Naive thymus-derived CD8-positive, alpha-beta T cell (primary cell): ENCODE measurements at places on chromosomes 11 and 22. TPM values are rescaled to one million over a fixed set of nuclear protein-coding genes. Genes with fewer than 3 reads are reported as not detected.

The NELL1 gene
- not detected for total RNA-seq

The SHANK2 gene
- not detected for total RNA-seq

The WNT7B gene
- total RNA-seq = not detected

The SHANK3 gene
- 0.05 TPM for total RNA-seq

The ZFTA gene
- 7.4 TPM for total RNA-seq

The APOL1 gene
- total RNA-seq = 16.5 TPM

The PDGFD gene
- 0.22 TPM for total RNA-seq

The ROBO3 gene
- 49.4 TPM for total RNA-seq

The SLCO2B1 gene
- 0.99 TPM for total RNA-seq

DNA sequence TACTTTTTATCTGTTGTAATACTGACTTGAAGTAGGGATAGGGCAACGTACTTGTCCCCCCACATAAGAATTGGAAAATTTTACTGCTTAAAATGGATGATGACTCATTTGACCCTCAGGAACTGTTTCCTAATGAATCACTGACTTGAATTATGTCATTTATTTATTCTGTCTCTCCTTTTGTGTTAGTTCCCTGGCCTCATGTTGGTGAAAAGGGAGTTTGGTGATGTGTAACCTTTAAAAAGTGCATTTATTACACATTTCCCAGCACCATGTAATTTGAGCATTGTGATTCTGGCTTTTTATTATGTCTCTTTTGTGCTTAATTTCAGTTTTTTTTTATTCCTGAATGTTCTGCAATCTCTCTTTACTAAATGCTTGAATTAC lies 20.3 kb upstream of the PGM2L1 start:
- no peak for DNase-seq

DNA sequence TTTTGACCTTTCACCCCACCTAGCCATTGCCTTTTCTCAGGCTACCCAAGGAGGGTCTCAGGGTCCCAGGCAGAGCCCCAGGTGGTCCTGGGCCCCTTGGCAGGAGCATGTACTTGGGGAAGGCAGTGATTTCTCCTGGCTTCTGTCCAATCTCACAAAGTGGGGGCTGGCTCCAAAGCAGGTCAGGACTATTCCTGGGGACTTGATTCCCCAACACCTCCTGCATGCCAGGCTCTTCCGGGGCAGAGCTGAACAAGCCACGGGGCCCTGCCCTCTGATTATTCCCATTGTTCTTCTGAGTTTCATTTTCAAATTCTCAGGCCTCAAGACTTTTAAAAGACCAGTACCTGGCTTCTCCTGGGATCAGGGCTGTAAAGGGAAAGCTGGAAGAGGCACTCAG lies 1.5 kb upstream of the TCF20 start:
- DNase-seq = no peak

GRCh38 chr11:35615921-35616900 lies 2.0 kb upstream of the FJX1 start:
- DNase-seq = no peak

GRCh38 chr22:29148036-29148435 lies 57.7 kb upstream of the EMID1 start:
- DNase-seq = no peak

- DNase-seq = no peak
Measured at GRCh38 chr11:124915541-124916369, 3.3 kb upstream of the HEPN1 start.

DNA sequence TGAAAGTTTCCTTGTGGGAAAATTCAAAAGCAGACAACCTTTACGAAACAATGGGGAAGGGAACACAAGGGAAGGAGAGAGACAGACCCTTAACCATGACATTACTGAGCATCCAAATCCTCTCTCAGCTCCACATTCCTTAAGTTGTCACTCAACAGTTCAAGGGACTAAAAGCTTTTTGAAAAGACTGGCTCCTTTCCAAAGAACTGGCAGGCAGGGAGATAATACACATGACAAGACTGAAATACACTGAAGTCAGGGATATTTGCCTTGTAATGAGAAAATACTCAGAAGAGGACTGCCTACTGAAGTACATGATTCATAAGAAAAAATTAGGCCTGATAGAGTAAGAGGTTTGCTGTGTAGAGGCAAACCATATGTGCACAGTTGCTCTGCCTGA lies 69.1 kb downstream of the SMCO4 start:
- DNase-seq = no peak

DNA sequence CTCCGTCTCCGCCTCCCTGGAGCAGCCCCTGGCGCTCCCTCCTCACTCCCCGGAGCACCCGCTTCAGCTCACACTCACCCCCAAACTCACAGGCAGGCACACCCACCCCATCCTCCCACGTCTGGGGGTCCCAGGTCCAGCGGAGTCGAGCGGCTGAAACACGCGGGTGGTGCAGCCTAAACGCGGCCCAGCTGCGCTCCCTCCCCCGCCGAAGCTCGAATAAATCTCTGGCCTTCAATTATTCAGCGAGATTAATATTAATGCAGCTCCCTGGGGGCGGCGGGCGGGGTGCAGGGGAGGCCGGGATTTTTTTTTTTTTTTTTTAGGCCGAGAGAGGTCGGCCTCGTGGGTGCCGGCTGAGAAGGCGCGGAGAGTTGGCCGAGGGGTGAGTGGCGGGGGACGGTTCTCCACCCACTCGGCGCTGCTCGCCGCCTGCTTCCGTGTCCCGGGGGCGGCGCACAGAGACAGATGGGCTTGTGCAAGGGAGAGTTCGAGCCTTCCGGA lies 524 bp upstream of the SLC1A2 start:
- no peak for DNase-seq
